ENCODE measurements at places on chromosomes 12 and 14. TPM values are rescaled to one million over a fixed set of nuclear protein-coding genes. Genes with fewer than 3 reads are reported as not detected.

The ETFBKMT gene
- 4.1 TPM for total RNA-seq

The CCNK gene
- 29.0 TPM for total RNA-seq

The CCDC196 gene
- total RNA-seq = not detected

The SPSB2 gene
- 8.2 TPM for total RNA-seq

The KRT3 gene
- total RNA-seq = not detected

The MFAP5 gene
- total RNA-seq = 31.1 TPM

The TAS2R46 gene
- not detected for total RNA-seq

All from cardiac ventricle fibroblast (primary cell).